ENCODE measurements at places on chromosomes 16 and 17.

DNA sequence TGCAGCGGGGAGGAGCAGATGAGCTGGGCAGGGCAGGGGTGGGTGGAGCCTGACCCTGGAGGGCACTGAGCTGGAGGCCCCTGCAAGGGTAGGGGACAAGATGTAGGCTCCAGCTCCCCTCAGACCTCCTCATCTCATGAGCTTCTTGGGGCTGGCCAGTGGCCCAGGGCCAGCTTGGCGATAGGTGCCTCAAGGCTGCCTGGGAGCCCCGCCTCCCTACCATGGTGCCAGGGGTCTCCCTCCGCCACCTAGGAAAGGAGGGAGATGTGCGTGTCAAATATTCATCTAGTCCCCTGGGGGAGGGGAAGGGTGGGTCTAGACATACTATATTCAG, 3.9 kb downstream of the HIRIP3 start:
- no peak for DNase-seq

DNA sequence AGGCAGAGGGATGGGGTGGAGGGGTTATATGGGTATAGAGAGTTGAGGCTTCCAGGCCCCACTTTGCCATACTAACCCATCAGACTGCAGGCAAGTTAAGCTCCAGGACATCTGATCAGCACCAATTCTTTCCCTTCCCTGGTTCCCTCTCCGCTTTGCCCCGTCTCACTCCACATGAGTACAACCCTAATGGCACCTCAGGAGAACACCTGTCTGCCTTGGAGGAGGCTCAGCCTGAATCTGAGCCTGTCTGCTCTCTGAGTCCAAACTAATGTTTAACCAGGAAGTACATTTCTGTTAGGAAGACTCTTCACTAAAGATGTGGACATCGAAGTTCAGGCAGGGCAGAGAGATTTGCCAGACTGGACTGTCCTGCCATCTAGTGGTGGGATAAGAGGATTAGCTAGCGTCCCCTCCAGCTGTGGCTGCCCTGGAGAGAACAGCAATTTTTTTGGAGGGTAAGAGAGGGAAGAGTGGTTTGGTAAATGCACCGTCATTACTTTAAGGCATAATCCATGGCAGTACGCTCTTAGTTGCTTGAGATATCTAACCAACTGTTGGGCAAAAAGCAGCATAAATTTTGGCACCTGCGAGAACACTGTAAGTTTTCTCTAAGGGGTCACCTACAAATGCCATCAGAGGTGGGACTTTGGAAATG, 29.2 kb upstream of the LRRC75A start:
- DNase-seq = peak; percentile 89

DNA sequence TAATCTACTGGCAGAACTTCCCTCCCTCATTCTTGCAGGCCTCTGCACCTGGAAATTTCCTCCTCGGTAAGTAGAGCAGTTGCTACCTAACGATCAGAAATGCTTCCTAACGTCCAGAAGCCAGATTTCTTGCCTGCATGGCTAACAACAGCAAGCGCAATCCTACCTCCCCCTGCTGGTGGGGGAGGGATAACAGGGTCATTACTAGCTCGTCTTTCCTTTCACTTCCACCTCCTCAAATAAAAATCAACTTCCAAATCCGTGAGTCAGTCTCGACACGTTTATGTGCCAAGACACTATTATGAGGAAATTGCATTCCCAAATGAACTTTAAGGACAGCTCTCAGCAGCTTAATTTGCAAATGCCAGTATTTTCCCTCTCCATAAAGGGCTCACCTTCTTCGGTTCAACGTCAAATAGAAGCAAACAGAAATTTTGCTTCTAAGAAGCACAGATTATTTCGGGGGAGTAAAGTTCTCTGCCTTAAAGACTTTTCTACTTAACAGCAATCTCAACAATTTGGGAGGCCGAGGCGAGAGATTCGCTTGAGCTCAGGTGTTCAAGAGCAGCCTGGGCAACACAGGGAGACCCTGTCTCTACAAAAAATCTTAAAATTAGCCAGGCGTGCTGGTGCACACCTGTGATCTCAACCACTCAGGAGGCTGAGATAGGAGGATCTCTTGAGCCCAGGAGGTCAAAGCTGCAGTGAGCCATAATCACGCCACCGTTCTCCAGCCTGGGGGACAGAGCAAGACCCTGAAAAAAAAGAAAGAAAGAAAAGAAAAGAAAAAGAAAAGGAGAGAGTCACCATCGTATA, 188.6 kb upstream of the PSMD7 start:
- DNase-seq = peak; percentile 23

DNA sequence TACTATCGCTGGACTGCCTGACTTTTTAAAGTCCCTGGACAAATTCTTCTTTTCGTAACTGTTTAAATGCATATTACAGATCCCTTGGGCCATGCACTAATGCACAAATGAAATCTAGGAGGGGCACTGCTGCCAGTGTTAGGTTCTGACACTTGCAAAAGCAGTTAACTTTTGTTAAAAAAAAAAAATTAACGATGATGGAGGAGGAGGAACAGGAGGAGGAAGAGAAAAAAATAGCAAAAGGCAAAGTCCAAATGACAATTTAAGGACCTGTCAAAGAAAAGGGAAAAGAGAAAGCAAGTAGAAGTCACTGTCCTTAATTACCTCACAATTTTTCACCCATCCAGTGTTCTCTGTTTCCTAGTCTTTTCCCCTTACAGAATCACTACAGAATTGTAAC, 97.8 kb upstream of the CORO6 start:
- DNase-seq = no peak

DNA sequence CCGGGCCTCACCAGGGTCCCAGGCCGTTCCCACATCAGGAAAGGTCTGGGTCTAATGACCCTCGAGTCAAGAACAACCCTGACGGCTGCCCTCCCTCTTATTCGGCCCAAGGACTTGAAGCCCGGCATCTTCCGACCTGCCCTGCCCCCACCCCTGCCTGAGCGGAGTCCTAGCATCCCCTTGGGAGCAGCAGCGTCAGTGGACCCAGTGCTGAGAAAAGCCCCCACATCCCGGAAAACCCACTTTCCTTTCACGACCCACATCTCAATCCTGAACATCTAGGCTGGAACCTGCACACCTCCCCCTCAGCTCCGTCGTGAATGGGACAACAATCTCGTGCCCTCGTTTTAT, 769 bp downstream of the TMEM88 start:
- no peak for DNase-seq

GRCh38 chr16:48901712-48902374, 291.9 kb upstream of the N4BP1 start:
- peak; percentile 69 for DNase-seq

- DNase-seq = no peak
Observed at GRCh38 chr17:50672831-50673551, 34.7 kb downstream of the ANKRD40 start.

DNA sequence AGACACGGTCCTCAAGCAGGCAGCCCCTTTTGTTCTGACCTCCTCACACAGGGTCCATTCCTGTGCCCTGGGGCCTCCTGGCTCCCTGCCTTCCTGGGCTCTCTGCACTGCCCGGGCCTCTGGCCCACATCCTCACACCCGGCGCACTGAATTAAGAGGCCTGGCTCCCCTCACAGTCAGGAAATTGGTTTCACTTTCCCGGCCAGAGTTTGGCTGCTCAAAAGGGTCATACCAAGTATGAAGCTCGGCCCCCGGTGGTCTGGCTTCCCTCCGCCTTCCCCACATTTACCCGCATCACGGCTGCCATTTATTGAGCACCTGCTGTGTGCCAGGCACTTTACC, 220.0 kb downstream of the NTN1 start:
- no peak for DNase-seq

DNA sequence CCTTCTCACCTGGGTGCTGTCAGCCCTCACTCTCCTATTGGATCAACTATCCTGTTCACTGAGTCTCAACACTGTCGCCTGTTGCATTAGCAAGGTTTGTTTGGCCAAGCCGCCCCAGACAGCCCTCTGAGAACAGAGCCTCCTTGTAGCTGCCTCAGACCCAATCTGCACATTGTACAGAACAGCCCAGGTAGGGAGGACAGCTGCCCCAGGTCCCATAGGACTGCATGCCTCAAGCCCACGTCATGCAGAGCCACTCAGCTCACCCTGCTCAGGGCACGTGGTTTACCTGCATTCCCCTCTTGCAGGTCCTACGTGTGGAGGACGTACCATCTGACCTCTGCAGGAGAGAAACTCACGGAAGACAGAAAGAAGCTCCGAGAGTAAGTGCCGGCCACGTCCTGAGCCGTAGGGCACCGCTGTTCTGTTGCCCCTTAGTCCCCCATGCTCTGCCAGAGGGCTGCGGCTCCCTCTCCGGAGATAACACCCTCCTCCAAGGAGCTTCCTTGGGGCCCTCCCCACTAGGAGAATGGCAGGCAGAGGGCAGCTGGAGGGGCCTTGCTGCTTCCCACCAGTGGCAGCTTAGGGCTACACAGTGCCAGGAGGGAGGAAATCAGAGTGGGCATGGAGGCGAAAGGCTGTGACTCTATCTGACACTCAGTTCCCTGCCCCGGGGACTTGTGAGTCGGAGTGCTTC, 2.8 kb downstream of the SNRNP25 start:
- DNase-seq = no peak

GRCh38 chr16:88815901-88816589, 4.3 kb upstream of the APRT start:
- DNase-seq = peak; percentile 7

DNA sequence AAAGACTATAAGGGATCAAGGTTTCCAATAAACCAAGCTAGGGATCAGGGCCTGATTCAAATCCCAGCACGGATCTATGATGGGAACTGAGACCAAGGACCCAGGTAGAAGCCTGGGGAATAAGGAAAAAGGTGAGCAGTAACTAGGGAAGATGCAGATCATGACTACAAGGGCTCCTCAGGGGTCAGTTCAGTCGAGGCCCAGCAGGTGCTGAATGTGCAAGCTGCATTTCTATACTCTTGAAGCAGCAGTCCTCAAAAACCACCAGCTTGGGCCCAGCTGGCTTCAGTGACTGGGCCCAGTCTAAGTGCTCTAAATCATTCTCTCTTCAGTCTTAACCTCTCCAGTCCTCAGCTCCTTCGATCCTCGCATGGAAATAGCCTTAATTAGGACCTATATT, 228.8 kb upstream of the AXIN2 start:
- no peak for DNase-seq

DNA sequence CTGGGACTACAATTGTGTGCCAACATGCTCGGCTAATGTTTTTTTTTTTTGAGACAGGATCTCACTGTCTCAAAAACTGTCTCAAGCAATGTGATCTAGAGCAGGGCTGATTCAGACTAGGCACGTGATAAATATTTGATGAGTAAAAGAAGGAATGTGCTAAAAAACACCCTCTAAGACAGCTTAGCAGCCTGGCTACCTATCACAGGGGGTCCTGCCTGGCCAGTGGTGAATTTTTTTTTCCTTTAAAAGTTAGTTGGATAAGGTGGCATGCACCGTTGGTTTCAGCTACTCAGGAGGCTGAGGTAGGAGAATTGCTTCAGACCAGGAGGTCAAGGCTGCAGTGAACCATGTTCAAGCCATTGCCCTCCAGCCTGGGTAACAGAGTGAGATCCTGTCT, 14.8 kb upstream of the GPATCH8 start:
- DNase-seq = no peak

DNA sequence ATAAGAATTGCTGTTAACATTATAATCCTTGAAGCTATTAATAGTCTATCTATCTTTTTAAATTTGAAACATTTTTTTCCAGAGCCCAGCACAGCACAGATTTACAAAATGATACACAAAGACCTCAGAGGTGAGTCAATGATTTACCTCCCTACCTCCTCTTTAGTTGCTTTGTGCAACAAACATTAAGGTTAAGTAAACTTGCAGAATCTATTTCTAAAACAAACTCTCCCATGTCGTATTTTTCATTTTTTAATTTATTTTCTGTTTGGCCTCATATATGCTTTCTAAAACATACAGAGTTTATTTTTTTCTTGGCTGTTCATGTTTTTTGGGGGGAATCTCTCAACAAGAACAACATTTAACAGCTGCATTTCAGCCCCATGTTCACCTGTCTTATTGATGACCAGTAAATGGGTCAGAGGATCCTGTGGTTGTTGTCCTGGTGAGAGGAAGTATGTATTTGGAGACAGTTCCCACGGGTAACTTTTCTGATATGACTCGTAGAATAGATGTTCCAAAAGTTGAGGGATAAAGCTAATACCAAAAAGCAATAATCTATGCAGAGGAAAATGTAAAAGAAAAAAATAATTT, 42.6 kb downstream of the ABCA9 start:
- no peak for DNase-seq

DNA sequence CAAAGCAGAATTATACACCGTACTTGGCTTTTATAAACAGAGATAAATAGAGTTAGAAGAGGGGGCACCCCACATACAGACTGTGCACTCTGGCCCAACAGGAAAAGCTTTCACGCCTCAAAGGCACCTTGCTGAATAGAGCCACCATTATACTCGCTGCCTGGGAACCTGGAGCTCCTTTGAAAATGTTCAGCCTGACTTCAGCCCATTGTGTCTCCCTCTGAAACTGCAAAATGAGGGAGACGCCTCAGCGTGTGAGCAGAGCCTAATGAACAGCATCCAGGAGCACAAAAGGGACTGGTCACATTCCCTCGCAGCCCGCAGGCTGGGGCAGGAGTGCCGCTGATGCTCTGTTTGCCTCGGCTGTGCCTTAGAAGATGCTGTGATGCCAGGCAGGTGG, 46.3 kb downstream of the ABCC12 start:
- DNase-seq = no peak

DNA sequence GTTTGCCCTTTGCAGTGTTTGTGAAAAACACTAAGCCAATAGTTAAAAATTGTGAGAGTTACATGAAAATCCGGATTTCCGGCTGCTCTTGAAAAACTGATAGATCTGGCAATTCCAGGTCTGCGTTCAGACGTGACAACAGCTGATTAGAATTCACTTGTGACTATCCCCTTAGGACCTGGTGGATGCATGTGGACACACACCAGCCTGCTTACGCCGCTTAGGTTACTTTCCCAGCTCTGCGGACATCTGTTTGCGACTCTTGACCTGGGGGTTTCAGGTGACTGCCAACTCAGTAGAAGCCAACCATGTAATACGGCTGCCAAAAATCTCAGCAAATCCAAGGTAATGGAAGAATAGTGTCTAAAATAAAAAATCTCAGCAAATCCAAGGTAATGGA, 24.3 kb downstream of the VPS53 start:
- no peak for DNase-seq

DNA sequence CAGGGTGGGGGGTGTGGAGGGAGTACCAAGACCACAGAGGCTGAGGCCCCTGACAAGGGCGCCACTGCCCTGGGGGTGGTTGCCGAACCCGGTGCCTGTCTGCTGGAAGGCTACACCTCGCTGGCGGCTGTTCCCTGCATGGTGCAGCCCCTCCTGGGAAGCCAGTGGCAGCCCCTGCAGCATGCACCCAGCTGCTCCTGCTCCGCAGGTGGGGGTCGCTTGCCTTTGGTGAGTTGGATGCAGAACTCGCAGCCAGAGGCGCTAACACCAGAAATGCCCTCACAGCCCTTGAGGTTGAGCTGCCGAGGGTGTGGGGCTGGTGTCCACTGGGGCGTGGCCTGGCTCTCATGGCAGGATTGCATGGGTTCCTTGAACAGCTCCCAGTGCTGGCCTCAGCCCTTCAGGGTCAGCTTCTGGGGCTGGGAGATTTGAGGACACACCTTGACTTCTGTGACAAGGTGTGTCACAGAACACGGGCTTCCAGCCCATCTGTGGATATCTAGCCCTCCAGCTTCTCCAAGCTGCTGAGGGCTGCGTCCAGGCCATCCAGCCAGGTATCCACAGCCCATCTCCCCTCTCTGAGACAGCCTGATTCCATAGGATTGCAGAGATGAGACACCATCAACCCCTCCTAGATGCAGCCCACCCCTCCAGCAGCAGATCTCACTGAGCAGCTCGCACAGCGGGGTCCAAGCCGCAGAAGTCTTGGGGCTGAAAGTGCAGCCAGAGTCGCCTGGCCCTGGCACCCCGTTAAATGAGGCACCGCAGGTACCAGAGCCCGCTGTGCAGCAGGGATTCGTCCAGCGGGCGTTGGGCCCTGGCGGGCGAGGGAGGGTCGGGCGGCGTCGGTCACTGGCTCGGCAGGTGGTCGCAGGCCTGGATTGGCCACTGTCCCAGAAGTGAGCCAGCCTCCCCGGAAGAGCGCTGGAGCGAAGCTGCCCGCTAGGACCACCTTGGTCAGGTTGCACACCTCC, 586.3 kb downstream of the KCNJ18 start:
- DNase-seq = no peak
